HuH-7.5 (cell line): ENCODE measurements at places on chromosomes 13 and 19.

DNA sequence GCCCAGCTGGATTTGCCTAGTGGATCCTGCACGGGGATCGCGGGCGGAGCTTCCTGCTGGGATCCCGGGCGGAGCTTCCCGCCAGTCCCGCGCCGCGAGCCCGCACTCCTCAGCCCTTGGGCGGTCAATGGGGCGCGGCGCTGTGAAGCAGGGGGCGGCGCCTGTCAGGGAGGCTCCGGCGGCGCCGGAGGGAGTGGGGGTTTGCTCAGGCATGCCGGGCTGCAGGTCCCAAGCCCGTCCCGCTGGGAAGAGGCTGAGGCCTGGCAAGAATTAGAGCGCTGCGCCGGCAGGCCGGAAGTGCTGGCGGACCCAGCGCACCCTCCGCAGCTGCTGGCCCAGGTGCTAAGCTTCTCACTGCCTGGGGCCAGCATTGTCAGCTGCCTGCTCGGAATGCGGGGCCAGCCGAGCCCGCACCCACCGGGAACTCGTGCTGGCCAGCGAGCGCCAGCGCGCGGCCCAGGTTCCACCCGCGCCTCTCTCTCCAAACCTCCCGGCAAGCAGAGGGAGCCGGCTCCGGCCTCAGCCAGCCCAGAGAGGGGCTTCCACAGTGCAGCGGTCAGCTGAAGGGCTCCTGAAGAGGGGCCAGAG lies 119.6 kb downstream of the PRR20E start:
- no peak for DNase-seq

DNA sequence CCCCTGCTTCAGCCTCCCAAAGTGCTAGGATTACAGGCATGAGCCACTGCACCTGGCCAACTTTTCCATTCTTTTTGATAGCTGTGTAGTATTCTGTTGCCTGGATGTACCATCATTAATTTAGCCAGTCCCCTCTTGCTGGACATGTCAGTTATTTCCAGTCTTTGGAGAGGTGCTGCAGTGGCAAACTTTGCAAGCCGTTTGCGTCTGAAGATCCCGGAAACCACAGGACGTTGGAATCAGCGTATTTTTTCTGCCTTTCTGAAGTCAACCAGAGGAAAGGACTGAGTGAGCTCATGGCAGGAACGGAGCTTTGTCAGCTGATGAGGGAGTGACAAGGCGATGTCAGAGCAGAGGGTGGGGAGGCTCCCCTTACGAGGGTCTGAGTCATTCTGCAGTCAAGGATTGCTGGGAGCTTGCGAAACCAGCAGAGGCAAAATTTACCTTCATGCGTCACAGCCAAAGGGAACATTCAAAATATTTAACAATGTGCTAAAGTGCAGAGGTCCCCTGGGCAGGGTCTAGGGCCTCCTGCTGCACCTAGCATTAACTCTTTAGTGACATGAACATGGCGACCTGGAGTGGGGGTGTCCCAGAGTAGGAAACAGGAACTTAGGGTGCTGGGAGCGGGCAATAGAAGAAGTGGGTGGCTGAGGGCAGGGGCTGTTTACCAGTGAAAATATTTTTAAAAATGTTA lies 5.6 kb downstream of the C5AR1 start:
- DNase-seq: peak; percentile 72

GRCh38 chr13:29605860-29606526 lies 10.5 kb upstream of the SLC7A1 start:
- no peak for DNase-seq

DNA sequence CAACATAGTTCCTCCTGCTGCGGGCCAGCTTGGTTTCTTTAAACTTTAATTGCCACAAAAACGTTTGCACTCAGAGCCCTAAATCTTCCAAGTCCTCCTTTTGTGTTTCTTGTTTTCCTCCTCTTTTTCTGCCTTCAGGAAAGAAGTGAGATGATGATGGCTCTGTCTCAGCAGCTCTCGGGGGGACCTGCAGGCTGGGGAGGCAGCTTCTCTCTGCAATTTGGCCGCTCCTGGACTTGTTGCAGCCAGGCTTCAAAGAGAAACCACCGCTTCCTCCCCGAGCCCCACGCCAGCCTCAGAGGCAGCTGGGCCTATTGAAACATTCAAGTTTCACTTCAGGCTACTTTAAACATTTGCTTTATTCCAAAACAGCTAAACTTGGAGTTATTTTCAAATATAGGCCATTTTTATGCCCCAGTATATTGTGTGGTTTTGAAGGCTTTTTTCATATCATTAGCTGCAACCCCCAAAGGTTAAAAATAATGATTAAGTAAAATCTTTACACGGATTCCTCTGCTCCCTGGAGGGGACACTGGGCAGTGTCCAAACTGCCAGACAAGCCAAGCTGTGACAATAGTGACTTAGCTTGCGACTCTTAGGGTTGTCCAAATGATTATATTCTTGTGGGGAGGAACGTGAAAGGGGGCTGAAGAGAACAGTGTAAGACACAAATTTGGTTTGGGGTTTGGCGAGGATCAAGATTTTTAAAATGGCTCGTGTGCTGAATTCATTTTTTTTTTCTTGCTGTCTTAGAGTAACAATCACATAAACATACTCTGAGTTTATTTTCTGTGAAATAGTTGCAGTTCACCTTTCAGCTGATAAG lies 330.8 kb downstream of the DLEU7 start:
- no peak for DNase-seq

DNA sequence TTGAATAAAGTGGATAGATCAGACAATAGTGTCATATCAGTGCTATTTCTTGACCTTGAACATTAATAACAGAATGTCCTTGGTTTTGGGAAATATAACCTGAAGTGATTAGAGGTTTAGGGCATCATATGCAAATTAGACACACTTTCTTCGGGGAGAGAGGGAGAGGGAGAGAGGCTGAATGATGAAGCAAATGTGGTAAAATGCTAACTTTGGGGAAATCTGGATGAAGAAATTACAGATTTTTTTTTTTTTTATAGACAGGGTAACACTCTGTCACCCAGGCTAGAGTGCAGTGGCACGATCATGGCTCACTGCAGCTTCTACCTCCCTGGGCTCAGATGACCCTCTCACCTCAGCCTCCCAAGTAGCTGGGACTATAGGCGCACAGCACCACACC lies 3.9 kb upstream of the NCR1 start:
- no peak for DNase-seq

GRCh38 chr13:109968876-109969577 lies 182.6 kb upstream of the IRS2 start:
- DNase-seq: no peak

- DNase-seq: no peak
Measured at GRCh38 chr13:103812558-103812957, 746.3 kb upstream of the SLC10A2 start.

DNA sequence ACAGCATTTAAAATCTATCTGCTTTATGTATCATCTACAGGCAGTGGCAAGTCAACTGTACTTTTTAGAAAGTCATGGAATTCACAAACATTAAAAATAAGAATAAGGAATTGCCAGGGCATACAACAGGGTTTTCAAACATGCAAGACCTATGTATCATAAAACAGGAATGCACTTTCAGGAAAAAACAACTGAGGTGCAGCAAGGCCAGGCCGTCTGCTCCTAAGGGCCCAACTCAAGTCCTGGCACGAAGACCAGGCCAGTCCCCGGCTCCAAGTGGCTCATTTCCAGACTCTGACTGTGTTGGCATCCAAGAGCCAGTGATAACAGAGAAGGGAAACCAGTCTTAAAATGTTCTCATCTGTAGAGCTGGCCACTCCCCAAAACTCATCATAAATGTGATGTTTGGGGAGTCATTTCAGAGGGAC lies 7.1 kb downstream of the RFX2 start:
- DNase-seq: no peak

DNA sequence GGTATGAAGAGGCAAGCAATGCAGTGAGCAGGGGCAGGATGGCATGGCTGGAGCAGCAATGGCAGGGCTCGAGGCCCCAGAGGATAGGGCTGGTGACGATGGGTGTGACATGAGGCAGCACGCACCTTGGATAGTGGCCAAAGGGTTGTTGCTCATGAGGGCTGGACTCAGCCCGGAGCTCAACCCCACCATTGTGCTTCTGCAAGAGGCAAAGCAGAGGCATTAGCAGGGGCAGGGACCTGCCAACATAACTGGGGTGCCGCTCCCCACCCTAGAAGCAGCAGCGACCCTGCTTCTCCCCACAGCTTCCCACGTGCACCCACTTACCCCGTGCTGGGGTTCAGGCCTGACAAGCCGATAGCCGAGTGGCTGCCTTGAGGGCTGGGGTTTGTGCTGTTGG lies 15.8 kb downstream of the ZNF574 start:
- no peak for DNase-seq

DNA sequence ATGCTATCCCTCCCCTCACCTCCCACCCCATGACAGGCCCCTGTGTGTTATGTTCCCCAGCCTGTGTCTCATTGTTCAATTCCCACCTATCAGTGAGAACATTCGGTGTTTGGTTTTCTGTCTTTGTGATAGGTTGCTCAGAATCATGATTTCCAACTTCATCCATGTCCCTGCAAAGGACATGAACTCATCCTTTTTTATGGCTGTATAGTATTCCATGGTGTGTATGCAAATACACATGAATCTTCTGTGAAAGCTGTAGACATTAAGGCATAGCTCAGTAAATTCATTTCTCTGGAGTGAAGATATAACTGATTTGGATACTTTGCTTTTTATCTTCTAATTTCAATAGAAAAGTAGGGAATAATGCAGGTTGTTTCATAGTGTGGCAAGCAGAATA lies 125.8 kb upstream of the C1QTNF9B start:
- DNase-seq: no peak

- no peak for DNase-seq
Measured at GRCh38 chr13:42821437-42821836, 40.1 kb downstream of the FAM216B start.
